NCI-H2029 treated with DMSO at 0.1 percent for 48 hours (cell line): ENCODE measurements at places on chromosomes 3 and 15.

DNA sequence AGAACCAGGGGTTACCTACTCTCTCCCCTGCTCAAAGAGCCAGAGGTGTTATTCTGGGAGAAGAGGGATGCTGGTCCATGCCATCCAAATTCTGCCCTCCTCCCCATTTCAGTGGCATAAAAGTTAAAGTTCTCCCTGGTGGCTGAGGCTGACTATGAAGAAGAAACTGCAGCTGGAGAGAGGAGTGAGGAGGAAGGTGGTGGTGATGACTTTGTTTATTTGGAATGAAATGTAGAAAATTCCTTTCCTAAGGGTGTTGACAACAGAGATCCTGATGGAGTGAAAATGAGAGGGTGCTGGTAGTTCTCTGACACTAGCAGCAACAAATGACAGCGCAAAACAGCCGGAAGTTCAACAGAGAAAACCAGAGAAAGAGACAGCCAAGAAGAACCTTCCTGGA lies 100.4 kb downstream of the PCCB start:
- DNase-seq, result no peak

GRCh38 chr15:96162322-96162721 lies 168.2 kb upstream of the NR2F2 start:
- no peak for DNase-seq

DNA sequence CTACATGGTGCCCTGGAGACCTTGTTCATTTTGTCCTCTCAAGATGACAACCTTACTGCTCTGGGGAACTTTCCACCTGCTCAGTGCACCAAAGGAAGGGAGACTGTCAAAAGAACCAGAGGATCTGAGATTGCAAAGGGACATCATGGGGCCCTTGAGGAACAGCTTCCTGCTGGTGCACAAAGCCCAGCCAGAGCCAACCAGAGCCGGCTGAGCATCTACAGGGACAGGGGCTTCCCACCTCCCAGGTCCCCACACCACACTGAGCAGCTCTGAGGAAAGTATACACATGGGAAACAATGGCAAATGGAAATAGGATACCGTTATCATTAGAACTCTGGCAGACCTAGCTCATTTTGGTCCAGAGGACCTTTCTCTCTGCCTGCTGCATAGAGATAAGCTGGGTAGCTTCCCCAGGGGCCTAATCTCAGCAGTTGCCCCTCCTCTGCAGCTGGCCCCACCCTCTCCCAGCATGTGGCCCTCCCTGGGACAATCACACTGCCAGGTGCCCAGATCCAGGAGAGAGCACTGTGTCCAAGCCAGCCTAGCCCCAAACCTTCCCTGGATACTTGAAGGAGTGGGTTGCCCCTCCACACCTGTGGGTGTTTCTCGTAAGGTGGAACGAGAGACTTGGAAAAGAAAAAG lies 123.4 kb upstream of the PRR20G start:
- DNase-seq, result no peak

GRCh38 chr15:69117431-69117871 lies 43.0 kb upstream of the GLCE start:
- no peak for DNase-seq

DNA sequence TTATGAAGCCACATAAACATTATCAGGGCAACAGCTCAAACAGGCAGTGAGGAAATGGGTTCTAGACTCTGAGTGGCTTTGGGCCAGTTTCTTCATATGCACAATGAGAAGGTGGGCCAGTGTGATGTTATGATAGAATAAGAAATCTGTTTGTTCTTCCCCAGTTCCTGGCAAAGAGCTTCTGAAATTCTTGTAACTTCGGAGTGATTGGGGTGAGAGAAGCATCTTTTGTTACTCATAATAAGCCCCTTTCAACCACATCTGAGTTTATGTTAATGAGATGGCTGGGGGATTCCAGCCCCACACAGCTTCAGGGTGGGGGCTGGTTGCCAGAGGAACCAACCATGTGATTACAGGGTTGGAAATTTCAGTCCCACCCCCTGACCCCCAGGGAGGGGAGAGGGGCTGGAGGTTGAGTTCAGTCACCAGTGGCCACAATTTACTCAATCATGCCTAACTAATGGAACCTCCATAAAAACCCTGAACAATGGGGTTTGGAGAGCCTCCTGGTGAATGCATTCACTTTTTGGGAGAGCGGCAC lies 57.0 kb upstream of the FRMD4B start:
- DNase-seq, result no peak

DNA sequence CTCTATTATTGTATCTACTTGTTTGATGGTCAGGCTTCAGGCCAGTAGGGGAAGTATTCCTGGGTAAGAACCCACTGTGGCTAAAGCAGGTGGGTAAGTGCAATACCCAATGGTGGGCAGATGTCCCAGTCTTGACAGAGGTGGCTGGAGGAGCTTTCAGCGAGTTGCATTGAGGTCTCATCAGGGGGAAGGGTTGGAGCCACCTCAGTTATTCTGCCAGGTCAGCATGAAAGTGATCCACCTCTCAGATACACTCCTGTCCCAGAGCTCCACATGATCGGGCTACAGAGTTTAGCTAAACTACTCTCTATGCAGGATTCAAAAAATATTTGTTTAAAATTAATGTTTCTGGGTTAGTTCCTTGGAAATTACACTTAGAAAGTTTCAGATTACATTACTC lies 95.8 kb upstream of the WNT7A start:
- no peak for DNase-seq

DNA sequence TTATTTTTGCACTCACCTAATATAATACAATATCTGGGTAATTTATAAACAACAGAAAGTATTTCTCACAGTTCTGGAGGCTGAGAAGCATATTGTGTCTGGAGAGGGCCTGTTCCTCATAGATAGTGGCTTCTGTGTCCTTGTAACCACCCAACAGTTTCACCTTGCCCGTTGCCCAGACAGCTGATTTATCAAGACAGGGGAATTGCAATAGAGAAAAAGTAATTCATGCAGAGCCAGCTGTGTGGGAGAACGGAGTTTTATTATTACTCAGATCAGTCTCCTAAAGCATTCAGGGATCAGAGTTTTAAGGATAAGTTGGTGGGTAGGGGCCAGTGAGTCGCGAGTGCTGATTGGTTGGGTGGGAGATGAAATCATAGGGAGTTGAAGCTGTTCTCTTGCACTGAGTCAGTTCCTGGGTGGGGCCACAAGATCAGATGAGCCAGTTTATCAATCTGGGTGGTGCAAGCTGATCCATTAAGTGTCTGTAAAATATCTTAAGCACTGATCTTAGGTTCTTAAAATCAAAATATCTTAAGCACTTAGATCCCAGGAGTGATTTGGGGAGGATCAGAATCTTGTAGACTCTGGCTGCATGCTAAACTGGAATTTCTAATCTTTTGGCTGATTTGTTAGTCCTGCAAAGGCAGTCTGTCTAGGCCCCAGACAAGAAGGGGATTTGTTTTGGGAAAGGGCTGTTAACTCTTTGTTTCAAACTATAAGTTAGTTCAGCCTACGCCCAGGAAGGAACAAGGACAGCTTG lies 33.9 kb upstream of the C15orf39 start:
- no peak for DNase-seq

- no peak for DNase-seq
Measured at GRCh38 chr15:59371458-59372351, 966 bp downstream of the MYO1E start.

DNA sequence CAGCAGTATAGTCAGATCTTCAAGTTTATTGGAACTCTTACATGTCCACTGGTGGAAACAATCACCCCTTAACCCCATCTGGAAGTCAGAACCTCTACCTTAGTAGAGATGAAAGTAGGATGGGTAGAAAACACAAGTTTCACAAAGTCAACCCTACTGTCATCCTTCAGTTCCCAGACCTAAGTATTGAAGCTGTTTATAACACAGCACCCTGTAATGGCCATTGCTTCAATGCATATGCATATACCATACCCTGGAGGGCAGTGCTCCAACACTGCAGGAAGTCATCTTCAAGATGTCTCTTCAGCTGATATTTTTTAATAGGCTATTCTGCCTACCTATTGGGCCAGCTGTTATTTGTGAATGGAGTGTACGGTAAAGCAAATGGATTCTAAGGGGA lies 241.3 kb downstream of the UBE2E2 start:
- no peak for DNase-seq

GRCh38 chr3:150307311-150308036 lies 100.6 kb upstream of the TSC22D2 start:
- DNase-seq, result no peak

- DNase-seq, result peak; percentile 41
Measured at GRCh38 chr15:58269455-58270414, 131.6 kb downstream of the AQP9 start.

GRCh38 chr15:63198371-63199250 lies 9.2 kb downstream of the RAB8B start:
- DNase-seq, result no peak

- DNase-seq, result no peak
Measured at GRCh38 chr3:54572197-54572895, 355.5 kb downstream of the LRTM1 start.

GRCh38 chr15:42736793-42737528 lies at the start of gene CDAN1:
Gene CDAN1, minus strand, starts transcription at chr15:42737128. Its CDS starts 26 bp downstream, at chr15:42737102.
- DNase-seq, result peak; percentile 19

DNA sequence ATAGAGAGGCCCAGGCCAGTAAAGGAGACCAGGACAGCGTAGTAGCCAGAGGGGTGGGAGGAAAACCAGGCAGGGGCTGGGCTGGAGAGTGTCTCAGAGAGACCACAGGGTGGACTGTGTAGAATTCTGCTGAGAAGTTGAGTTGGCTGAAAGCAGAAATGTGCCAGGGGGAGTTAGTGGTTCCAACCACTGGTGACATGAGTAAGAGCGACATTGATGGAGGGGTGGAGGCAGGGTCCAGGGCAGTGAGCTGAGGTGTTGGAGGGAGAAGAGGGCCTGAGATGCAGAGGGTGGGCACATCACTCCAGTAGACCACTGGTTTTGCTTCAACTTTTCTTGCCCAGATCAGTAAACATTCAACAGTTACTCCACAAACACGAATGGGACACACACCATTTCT lies 106.5 kb downstream of the ASB7 start:
- no peak for DNase-seq

DNA sequence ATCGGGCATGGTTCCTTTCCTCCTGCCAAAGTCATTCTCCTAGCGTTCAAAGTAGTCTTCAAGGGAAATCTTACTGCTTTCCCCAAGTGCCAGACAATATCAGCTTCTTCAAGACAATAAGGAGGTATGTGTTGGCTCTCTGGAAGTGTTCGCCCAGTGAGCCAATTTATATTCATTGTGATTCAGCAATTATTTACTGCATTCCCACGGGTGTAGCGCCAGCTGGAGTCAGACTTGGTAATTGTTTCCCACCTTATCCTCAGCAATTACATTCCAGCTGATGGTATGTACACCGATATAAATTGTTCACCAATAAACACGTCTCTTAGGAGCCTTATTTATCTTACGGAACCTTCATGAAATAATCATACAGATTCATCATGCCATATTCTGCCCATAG lies 103.6 kb upstream of the CTNNB1 start:
- no peak for DNase-seq

DNA sequence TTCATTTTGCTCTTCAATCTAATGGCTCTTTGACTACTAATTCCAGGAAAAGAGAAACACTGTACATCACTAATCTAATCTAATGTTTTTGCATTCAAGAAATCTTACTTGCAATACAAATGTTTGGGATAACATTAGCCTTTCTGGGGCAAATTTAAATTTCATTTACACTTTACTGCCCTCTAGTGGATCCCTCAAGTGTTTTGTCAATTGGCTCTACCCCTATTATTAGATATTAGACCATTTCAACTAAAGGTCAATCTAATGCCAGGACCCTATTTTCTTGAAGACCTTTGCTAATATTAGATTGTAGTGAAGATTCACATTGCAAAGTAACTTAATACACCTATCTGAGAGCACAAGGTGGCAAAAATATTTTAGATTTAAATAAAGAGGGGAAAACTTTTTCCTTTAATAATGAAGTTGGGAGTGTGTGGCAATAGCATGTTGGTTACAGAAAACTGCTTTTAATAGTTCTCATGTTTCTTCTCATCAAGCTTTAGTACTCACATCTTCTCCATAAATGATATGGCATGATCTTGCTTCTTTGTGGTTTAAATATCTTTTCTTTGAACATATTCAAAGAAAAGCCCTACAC lies 5.0 kb downstream of the C2CD4A start:
- DNase-seq, result peak; percentile 34

- no peak for DNase-seq
Measured at GRCh38 chr3:15510493-15510892, 11.0 kb downstream of the COLQ start.

GRCh38 chr15:68348081-68348480 lies 70.5 kb downstream of the FEM1B start:
- DNase-seq, result no peak

- DNase-seq, result no peak
Measured at GRCh38 chr3:181558870-181559269, 152.9 kb upstream of the SOX2 start.

DNA sequence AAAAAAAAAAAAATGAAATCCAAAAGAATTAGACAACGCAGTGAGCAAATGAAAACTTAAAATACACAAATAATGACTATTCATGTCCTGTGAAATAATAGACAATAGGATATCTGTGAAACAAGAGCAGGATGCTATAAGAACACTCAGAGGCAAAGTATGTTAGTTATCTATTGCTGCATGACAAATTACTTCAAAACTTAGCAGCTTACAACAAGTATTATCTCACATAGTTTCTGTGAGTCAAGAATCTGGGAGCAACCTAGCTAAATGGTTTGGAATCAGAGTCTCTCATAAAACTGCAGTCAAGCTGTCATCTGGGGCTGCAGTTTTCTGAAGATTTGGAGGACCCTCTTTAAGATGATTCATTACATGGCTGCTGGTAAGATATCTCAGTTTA lies 36.5 kb upstream of the ZMAT3 start:
- DNase-seq, result no peak

GRCh38 chr15:28096411-28096669 lies 2.8 kb downstream of the OCA2 start:
- no peak for DNase-seq

- DNase-seq, result no peak
Measured at GRCh38 chr15:56824175-56824574, 90.9 kb upstream of the ZNF280D start.

DNA sequence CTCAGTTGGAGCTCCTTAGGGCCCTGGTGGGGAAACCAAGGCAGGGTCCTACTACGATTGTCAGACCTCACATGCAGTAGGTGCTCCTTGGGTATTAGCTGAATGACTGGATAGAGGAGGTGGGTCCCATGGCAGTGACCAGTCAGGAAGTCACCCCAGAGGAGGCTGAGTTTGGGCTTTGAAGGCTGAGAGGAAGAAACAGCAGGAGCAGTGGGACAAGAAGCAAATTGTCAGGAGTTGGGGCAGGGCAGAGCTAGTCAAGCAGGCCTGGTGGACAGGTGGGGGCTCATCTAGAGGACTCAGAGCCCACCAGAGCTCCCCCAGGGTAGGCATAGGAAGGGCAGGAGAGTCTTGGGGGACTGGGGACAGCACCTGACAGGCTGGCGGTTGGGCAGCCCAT lies 3.1 kb downstream of the NBEAL2 start:
- no peak for DNase-seq

DNA sequence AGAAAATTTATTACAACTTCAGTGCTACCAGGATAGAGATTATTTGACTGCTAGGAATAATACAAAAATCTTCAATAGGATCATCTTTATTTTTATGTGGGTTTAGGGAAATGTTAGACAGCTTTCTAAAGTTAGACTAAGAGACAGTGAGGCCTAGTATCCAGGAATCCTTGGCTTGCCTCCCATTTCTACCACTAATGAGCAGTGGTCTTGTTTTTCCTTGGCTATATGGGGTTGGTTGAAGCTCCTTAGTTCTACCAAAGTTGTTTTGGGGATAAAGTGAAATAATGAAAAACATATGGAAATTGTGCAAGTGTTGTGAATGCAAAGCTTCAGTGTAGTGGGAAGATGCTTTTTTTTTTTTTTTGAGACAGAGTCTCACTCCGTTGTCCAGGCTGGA lies 16.8 kb downstream of the AP4E1 start:
- no peak for DNase-seq
